ENCODE measurements at places on chromosomes 12 and 14.

DNA sequence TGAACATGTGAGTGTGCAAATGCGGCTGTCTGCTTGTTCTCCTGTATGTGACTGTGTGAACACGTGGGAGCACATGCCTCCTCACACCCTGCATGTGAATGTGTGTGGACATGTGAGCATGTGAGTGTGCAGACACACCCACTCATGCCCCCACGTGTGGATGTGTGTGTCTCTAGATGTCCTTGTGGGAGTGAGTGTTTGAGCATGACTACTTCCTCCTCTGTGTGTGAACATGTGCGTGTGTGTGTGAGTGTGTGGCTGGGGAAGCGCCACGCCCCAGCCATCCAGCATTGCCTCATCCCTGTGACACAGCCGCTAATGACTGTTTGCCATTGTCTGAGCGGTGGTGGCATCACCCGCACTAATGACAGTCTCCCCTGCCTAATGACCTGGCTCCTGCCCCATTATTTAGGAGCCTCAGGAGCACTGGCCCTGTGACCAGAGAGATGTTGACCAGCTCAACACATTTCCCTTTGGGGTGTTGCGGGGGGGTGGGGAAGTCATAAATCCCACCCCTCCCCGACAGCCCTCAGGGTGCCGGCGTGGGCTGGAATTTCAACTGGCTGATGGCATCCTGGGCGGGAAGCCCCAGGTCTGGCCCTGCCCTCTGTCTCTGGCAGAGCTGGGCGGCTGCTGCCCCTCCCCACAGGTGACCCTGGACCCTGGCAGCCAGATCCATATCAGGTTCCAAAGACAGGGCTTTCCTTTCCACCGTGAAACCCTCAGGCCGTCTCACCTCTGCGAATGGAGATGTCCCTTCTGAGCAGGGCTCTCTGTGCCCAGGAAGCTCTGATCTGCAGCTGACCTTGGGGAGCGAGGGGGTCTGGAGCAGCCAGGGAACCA, 11.5 kb upstream of the KRT80 start:
- peak; percentile 34 for DNase-seq

- no peak for DNase-seq
Observed at GRCh38 chr14:54867011-54867410, 35.6 kb downstream of the GCH1 start.

- no peak for DNase-seq
Observed at GRCh38 chr12:88518863-88519403, 61.3 kb downstream of the KITLG start.

GRCh38 chr14:31219169-31219568, 11.6 kb upstream of the HECTD1 start:
- no peak for DNase-seq

GRCh38 chr14:24145690-24146452, 539 bp downstream of the PSME2 start:
- no peak for DNase-seq

GRCh38 chr12:4107436-4107878, 166.1 kb upstream of the CCND2 start:
- DNase-seq, result no peak

- DNase-seq, result peak; percentile 8
Observed at GRCh38 chr14:85250414-85251189, 279.3 kb upstream of the FLRT2 start.

GRCh38 chr12:65196762-65197567, 27.6 kb downstream of the LEMD3 start:
- no peak for DNase-seq

Measured in SHP77 treated with DMSO at 0.1 percent for 48 hours (cell line).